Sigmoid colon (tissue), 7 donors: ENCODE measurements at places on chromosomes 12 and 14. TPM values are rescaled to one million over a fixed set of nuclear protein-coding genes. Genes with fewer than 3 reads are reported as not detected.
A peak's percentile ranks its signal among the peaks of the same experiment; 100 is the strongest.

GRCh38 chr12:32589165-32589865 lies 89.8 kb upstream of the DNM1L start:
- no peak for DNase-seq

DNA sequence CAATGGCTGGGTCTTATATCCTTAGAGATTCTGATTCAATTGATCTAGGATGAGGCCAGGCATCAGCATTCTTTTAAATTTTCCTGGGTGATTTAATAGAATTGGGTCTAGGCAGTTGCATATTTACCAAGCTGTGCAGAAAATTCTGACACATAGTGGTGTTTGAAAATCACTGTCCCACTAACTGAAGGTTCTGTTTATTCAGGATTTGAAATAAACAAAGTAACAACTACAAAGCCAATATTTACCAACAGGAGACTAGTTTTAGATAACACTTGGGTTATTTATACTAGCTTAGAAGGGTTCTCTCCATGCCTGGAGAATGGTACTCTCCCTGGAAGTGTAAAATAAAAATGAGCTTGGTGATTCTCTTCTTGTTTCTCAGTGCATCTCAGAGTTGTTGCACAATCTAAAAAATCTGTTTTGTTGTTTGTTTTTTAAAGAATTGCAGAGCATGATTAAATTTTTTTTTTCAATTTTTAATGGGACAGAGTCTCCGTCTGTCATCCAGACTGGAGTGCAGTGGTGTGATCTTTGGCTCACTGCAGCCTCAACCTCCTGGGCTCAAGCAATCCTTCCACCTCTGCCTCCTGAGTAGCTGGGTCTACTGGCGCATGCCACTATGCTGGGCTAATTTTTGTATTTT lies 16.9 kb downstream of the BEST3 start:
- DNase-seq: no peak

DNA sequence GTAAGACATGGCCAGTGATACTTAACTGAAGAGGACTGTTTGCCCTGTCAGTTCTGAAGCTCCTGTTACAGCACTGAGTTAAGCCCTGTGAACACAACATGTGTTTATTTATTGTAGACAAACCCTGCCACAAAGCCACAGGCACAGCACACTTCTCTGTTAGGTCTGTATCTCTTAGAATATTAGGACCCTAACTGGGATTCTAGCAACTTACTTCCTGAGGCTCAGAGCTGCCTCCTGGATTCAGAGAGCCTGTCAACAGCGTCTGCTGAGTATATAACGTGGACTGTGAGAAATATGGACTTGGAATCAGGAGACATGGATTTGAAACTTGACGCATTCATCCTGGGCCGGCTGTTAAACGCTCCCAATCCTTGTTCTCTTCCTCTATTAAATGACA lies 135.0 kb upstream of the HIF1A start:
- DNase-seq: no peak

GRCh38 chr12:111937429-111937828 lies 75.5 kb downstream of the TMEM116 start:
- DNase-seq: no peak

DNA sequence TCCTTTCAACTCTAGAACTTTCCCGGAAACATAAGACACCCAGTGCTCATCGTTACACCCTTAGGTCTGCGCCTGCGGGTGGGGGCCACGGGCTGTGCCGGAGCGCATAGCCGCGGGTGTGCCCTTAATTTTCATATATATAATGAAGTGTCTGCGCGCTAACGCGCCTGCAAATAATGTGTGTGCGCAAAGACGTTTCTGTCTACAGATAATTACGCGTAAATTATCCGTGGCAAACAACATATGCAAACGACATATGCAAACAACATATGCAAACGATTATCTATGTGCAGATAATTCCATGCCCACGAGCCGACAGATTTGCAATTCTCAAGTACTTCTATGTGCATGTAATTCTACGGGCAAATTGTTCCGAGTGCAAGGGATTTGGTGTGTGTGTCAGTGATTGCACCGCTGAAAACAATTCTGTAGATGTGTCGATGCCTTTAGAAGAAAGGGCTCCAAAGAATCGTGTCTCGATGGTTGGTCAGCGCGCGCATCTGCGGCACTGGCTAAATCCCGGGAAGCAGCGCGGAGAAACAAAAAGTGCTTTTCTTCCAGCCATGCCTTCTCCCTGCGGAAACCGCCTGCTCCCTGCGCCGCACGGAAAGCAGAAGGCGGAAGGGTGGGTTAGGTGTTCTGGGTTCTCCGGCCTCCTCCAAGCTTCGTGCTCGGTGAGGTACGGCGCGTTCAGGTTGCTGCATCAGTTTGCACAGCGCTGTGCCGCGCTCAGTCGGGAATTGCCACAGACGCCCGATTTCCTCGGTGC lies 34.5 kb upstream of the TBX5 start:
- DNase-seq: no peak

DNA sequence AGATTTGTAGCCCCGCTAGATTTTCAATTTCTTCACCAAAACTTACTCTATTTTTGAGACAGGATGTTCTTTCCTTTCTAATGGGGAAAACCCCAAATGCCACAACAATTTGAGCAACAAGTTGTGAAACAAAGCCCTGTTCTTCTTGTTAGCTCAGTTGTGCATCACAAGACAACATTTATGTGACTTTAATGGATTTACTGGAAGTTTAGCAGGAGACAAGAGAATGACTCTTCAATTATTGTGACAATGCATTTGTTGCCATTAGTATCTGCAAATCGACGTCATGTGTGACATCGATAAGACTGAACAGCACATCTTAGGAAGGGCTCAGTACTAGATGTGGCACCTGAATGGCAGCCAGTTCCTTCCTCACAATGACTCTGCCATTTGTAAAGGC lies 1028.9 kb upstream of the TMEM132C start:
- DNase-seq: no peak

DNA sequence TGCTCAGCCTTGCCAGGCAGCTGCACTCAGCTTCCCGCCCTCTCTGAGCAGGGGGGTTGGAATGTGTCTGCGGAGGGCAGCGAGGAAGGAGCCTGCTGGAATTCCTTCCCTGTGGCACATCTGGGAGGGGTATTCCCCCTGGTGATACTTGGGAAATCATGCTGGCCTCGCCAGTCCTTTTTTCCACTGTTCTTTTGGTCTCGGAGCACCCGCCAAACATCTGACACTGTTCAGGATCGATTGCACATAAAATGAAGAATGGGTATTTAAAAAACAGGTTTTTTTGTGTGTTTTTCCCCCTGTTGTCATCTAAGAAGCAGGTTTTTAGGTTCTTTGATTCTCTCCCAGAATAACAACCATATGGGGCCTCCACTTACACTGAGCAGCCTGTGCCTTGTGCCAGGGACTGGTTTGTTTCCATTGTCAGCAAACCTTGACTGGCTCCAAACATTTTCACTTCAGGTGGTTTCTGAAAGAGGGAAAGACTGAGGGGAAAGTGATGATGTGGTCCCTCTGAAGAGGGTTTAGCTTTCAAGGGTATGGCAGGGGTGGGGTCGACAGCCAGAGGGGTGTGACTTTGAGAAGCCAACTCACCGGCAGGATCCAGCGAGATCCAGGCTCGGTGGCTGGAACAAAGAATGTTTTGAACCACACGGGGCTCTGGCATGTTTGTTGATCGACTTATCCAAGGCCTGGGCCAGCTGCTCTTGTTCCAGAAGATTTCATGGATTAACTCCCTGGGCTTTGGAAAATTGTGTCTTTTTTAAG lies 215.1 kb downstream of the CACNA1C start:
- DNase-seq: peak; percentile 81

DNA sequence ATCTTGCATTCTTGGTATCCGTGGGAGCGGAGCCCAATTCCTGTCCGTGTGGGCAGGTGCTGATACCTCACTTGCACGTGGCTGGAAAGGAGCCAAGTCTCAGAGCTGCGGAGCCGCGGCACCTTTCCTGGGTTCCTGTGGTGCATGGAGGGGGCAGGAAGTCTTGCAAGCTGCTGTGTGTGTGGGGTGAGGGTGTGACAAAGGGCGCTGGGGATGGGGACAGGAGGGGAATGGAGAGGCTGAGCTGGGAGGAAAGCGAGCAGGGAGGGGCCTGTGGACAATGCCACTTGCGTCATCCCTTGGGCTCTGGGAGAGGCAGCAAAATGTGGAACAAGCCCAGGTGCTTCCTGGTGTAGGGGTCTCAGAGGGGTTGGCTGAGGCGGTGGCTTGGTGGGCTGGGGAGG lies 86.7 kb downstream of the CALM1 start:
- DNase-seq: no peak

DNA sequence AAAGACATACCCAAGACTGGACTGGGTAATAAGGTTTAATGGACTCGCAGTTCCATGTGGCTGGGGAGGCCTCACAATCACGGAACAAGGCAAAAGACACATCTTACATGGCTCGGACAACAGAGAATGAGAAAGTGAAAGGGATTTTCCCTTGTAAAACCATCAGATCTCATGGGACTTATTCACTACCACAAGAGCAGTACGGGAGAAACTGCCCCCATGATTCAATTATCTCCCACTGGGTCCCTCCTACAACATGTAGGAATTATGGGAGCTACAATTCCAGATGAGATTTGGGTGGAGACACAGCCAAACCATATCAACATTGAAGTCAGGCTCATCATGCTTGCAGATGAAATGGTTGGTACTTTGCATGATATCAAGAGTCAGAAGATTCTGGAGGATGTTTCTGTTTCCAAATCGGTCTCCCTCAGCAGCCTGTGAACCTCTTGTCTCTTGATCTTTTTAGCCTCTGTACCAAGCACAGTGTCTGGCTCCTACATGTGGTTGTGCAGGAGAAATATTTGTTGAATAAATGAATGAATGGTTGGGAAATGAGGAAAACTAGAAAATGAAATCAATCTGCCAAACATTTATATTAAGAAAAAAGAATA lies 98.6 kb downstream of the VRK1 start:
- no peak for DNase-seq

DNA sequence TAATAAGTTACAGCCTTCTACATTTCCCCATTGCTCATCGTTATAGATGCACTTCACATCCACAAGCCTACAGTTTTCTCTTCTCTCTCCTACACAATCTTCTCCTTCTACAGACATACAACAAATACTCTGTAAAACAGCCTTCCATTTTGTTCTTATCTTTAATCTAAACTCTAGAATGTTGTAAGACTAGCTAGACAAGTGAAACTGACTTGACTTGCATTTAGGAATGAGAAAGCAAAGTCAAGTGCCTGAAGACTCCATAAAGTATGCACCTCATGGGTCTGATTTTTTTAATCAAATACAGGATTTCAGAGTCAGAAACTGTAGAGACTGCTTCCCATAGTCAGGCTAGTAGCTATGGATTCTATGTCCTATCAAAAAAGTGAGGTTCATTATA lies 190.3 kb downstream of the KLHL28 start:
- no peak for DNase-seq

The GPX2 gene
- total RNA-seq: not detected

The ABCC9 gene
- total RNA-seq: 35.7 TPM

The COL2A1 gene
- total RNA-seq: not detected

The MLF2 gene
- 159 TPM for total RNA-seq

The FOXA1 gene
- total RNA-seq: not detected

The LRR1 gene
- total RNA-seq: 7.1 TPM
